ENCODE measurements at places on chromosomes 4 and X. TPM values are rescaled to one million over a fixed set of nuclear protein-coding genes. Genes with fewer than 3 reads are reported as not detected.

- no peak for DNase-seq
Observed at GRCh38 chr4:151315212-151315886, 10.1 kb downstream of the SH3D19 start.

DNA sequence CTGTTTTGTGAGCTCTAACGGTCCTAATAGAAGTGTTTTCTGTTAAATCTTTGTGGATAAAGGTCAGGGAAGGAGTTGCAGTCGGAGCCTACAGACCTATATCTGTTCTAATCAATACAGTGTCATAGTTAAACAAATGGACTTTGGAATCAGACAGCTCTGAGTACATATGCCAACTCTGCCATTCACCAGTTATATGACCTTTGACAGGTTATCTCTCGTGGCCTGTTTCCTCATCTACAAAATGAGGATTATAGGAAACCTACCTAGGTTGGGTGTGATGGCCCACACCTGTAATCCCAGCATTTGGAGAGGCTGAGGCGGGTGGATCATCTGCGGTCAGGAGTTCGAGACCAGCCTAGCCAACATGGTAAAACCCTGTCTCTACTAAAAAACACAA lies 89.7 kb downstream of the MID1IP1 start:
- no peak for DNase-seq

DNA sequence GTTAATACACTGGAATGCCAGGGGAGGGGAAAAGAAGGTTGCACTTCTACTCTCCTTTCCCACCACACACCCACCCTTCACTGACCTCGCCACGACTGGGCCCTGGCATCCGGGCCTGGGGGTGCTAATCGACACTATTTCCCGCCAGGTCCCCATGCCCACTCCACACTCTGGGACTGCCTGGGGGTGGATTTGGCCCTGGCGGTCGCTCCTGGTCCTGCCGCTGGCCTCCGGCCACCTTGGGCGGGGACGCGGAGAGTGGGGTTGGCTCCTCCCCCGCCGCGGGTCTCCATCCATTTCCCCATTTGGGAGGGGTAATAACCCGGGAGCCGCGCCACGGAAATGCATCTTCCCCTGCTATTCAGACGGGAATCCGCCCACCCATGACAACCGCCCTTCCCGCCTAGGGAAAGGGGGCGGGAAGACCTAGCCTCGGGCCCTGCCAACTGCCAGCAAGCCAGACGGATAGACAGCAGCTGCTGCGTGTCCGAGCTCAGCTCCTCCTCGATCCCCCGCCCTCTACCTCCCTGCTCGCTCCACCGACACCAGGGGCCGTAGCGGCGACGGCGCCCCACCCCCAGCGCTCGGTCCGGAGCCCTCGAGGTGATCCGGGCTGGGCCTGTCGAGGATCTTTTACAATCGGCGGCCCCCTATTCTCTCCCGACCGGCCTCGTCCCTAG lies 78.1 kb downstream of the RLIM start:
- peak; percentile 31 for DNase-seq

GRCh38 chr4:168220893-168221292 lies 97.7 kb downstream of the DDX60 start:
- no peak for DNase-seq

Gene RBM47
- total RNA-seq: 0.16 TPM

DNA sequence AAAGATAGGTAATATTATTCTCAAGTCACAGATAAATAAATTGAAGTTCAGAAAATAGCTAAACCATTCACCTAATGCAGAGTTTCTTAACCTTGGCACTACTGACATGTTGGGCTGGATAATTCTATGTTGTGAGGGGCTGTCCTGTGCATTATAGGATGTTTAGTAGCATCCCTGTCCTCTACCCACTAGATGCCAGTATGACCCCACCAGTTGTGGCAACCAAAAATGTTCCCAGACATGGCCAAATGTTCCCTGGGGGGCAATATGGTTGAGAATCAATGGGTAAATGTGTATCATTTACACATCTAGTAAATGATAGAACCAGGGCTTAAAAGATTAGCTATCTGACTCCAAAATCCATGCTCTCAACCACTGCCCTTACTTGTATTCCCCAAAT lies 140.9 kb downstream of the COL4A6 start:
- no peak for DNase-seq

GRCh38 chr4:109913596-109914241 lies 1.0 kb downstream of the EGF start:
- DNase-seq: no peak

- no peak for DNase-seq
Observed at GRCh38 chr4:142379277-142380051, 466.6 kb downstream of the INPP4B start.

Gene ACE2
- total RNA-seq: 0.10 TPM

DNA sequence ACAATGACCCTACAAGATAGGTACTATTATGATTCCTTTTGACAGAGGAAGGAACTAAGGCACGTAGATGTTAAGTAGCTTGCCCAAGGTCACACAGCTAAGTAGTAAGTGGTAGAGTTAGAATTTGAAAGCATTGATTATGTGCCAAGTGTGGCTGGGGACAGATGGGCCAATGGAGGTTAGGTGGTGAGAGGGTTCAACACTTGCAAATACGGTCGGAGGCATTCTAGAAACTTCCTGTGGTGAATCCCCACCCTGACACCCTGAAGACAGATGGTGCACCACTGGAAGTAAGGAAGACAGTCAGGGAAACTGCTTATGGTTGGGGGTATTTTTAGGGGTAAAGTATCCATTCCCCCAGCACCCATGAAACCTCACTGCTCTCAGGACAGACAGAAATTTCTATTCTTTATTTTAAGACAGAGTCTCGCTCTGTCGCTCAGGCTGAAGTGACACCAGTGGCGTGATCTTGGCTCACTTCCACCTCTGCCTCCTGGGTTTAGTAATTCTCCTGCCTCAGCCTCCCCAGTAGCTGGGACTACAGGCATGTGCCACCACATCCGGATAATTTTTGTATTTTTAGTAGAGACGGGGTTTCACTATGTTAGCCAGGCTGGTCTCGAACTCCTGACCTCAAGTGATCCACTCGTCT lies 142.5 kb downstream of the RASL11B start:
- DNase-seq: no peak

Gene VSIG4
- not detected for total RNA-seq

- DNase-seq: no peak
Observed at GRCh38 chr4:168822481-168822880, 187.6 kb downstream of the CBR4 start.

DNA sequence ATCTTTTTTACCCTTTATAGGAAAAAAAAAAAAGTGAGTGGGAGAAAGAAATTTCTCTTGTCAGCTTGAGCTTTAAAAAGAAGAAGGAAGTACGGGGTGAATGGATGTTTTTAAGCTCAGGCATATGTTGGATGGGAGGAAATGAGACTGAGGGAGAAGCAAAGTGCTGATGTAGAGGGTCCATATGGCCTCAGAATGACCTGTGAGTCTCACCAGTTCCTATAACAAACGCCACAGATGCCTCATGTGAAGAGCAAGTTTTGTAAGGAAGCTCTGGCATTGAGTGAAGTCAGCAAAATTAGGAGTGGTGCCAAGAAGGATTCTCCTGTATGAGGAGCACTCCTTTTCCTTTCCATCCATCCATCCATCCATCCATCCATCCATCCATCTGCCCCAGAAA lies 214.6 kb downstream of the PTTG2 start:
- no peak for DNase-seq

Gene CLGN
- 0.27 TPM for total RNA-seq

- no peak for DNase-seq
Observed at GRCh38 chr4:37439809-37440474, 195.4 kb downstream of the NWD2 start.

Gene MAGEB17
- total RNA-seq: not detected

- DNase-seq: no peak
Observed at GRCh38 chr4:146255874-146256273, 41.5 kb downstream of the REELD1 start.

GRCh38 chr4:184766446-184766845 lies 32.5 kb upstream of the CENPU start:
- DNase-seq: no peak

Gene FABP2
- not detected for total RNA-seq

- DNase-seq: no peak
Observed at GRCh38 chrX:7946960-7947359, 19.7 kb upstream of the PNPLA4 start.

Gene CXCL11
- total RNA-seq: 0.60 TPM

- no peak for DNase-seq
Observed at GRCh38 chr4:67891645-67892044, 7.8 kb upstream of the TMPRSS11D start.

Gene TEX13B
- not detected for total RNA-seq

GRCh38 chr4:90621080-90621479 lies 493.9 kb downstream of the CCSER1 start:
- DNase-seq: no peak

Gene ARHGAP36
- total RNA-seq: not detected

- DNase-seq: no peak
Observed at GRCh38 chrX:34654696-34655490, 2.2 kb downstream of the TMEM47 start.

Gene GYPA
- not detected for total RNA-seq

DNA sequence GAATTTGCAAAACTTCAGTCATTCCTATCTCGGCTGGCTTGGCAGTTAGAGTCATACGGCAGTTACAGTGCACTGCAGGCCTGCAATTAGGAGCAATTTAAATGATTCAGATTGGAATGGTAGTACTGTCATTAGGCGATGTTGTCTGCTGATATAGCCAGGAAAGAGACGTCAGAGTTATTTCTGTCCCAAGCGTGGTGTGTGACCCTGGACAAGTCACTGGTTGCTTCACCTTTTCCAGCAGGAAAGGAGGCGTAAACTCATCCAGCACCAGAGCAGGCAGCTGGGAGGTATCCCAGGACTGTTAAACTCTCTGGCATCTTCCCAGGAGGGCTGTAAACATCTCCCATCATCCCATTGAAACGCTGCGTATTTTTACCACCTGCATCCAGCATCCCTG lies 836 bp upstream of the LNX1 start:
- DNase-seq: no peak

DNA sequence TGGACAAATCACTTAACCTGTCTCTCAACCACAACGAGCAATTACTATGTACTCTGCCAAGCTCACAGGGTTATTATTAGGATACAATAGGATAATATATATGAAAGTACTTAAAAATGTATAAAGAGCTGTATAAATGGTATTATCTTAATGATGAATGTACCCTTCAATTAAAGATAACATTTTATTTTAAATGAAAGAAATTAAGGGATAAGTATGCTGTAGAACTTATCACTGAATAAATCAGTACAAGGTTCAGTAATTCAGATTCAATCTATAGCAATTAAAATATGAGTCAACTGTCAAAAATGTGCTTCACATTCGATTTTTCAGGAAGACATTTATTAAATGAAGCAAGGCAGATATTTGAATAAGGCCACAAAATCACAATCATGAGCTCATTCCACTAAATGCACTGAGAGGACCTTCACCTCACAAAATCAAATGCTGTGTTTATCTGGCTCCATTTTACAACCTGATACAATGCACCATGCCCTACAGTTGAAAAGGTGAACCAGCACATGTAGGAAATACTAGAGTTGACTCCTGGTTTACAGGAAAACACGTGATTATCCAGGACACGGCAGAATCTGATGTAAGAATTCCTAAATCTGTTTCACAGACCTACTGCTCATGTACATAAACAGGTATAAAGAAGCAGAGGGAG lies 4.4 kb downstream of the LRCH2 start:
- DNase-seq: no peak

DNA sequence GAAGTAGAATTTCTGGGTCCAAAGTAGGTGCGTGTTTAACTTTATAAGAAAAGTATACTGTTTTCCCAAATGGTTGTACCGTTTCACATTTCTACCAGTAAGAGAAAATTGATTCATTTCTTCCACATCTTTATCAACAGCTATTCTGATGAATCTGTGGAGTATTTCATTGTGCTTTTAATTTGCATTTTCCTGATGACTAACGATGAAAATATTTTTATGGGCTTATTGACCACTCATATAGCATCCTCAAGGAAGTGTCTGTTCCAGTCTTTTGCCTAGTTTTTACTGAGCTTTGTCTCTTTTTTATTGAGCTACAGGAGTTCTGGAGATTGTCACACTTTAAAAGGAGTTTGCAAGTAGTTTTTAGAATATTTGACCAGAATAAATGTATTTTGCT lies 92.6 kb downstream of the ASB9 start:
- DNase-seq: no peak

GRCh38 chr4:183495184-183495583 lies 9.7 kb upstream of the ING2 start:
- DNase-seq: no peak

DNA sequence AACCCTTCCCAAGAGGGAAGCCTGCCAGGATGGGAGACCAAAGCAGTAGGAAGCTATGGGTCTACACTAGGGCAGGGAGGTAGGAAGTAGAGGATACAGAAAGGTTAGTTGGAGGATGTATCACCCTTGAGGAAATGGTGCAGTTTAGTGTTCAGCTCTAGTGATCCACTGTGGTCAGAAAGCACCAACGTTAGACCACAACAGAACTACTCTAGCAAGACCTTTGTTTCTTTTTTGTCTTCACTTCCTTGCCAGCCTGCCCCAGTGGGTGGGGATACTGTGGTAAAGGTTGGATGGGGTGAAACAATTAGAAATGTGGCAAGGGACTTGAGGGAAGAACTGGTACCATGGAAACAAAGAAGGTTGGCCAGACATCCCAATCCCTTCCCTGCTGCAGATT lies 83.3 kb downstream of the DDIT4L start:
- peak; percentile 12 for DNase-seq

Gene SSX4B
- not detected for total RNA-seq

Gene APELA
- not detected for total RNA-seq

All from activated naive CD8-positive, alpha-beta T cell treated with anti-CD3 and anti-CD28 coated beads for 36 hours (primary cell).